ENCODE measurements at places on chromosomes 5 and 9.

GRCh38 chr5:59185757-59186385 is 603.0 kb downstream of the RAB3C start:
- DNase-seq: no peak

DNA sequence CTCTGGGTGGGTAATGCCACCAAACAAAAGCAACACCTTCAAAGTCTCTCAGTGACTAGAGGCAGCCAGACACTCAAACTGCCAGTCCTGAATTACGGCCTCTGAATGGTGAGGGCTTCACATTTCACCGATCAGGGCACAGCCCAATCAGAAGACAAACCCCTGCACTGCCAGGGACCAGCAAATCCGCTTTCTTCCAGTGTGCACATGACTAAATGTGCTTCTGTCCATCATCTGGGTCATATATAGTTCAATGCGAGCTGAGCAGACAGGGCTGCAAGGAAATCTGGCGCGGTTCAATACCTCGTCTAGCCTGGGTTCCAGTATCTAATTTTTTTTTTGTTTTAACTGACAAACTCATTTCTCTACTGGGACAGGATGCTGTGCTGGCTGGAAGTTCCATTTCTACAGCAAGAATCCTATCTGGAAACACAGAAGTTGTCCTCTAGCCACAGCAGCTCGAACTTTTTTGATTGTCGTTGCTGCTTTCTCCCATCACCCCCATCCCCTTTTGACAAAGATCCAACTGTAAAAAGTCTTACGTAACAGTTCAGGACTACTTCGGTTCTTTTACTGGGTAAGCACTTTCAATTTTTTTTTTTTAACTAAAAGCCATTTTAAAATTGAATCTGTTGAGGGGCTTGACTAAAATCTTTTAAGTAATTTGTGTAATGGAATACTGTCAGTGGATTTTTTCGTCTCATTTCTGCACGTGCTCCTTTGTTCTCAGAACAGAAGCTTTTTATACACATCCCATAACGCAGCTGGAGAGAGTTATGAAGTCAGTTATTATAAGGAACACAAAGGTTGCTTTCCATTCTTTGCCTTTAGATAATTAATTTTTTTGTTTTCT is 112.7 kb downstream of the NR6A1 start:
- peak; percentile 99 for DNase-seq

DNA sequence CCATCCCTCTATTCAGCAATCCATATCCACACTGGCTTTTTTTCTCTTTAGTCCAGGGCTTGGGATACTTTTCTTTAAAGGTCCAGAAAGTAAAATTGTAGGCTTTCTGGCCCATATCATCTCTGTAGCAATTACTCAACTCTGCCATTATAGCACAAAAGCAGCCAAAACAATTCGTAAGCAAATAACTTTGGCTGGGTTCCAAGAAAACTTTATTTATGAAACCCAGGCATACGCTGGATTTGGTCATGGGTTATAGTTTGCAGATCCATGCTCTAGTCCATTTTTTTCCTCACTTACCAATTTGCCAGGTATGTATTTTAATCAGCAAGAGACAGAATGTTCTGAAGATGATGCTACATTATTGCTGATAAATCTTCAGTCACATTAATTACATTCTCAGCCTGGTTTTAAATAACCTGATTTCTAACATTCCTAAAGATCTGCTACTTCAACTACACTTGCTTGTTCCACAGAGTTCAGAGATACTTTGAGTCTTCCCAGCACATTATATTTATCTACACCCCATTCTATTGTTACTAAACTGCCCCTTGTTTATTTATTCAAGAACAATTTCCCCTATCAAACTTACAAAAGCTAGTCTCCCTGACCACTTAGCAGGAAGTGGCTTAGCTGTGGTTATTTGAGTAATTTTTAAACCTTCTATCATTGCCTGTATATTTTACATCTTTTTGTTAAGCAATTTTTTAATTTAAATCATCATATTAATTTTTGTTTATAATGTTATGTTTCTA is 161.0 kb downstream of the ISL1 start:
- DNase-seq: no peak

GRCh38 chr5:123720955-123721354 is 209.0 kb downstream of the CSNK1G3 start:
- no peak for DNase-seq

DNA sequence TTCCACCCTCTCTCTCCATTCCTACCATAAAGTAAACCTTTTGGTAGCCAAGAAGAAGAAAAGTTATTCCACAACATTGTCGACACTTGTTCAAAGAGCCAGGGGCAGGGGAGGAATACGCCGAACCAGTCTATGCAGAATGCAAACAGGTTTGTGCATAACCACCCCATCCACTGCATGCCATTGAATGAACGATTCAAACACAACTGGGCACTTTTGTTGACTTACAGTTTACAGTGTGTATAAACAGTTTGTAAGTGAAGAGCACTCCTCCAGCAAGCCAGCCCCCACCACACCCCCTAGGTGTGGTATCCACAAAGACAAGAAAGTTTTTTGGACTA is 6.8 kb upstream of the S1PR3 start:
- DNase-seq: no peak

DNA sequence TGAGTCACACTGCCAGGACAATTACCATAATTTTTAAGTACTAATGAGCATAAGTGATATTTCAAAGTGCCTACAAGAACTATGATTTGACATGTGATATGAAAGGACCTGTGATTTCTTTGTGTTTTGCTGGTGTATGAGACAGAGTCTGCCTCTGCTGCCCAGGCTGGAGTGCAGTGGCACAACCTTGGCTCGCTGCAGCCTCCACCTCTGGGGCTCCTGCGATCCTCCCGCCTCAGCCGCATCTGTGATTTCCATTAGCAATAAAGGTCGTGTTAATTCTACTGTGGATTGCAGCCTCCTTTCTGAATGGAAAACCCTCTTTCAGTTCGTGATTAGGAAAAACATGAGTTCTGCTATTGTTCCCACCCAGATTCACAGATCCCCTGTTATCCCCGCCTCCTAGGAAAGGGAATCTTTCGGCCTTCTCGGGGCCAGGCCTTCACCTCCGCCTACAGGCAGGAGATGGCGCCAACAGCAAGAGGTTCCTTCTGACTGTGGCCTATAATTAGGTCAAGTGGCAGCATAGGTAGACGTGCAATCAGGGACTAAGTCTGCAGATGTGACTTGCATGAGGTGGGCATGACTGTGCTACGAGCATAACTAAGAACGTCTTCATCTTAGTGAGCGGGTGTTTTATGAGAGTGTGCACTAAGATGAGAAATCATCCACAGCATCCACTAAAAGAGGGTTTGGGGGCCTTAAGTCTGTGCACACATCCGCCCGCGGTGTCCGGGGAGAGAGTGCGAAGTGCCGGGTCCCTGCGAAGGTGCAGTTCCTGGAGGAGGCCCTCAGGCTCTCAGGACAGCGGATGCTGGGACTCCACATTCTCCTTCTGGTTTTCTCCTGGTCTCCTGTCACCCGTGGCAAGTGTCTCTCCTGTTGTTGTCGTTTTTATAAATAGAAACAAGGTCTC is 23.1 kb downstream of the TRIM7 start:
- DNase-seq: peak; percentile 77

GRCh38 chr9:23611869-23612268 is 214.2 kb downstream of the ELAVL2 start:
- no peak for DNase-seq

DNA sequence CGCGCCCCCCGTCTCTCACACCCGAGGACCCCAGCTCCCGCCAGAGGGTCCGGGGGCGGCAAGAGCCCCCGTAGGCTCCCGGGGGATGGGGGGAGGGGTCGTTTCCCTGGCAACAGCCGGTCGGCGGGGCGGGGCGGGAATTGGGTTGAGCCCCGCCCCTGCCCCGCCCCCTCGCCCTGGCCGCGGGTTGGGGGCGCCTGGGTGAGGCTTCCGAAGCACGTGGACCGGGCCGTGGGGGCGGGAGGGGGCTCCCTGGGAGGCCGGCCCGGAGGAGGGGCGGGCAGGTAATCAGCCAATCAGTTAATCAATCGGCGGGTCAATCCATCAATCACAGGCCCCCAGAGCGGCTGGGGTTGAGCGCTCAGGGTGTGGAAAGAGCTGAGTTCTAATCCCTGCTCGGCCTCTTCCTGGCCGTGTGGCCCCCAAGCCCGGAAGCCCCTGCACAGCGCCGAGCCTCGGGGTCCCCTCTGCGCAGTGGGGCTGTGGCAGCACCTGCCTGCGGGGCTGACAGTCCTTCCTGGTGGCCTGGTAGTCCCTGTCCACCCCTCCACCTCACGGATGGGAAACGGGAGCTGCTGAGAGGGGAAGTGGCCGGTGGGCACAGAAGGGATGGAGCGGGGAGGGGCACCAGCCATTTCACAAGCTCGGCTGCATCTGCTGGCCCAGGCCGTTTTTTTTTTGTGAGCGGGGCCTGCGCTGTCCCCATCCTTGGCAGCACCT is 174.2 kb upstream of the IER5L start:
- no peak for DNase-seq

GRCh38 chr5:66615136-66615535 is 18.9 kb downstream of the MAST4 start:
- no peak for DNase-seq

- no peak for DNase-seq
Measured at GRCh38 chr5:152170350-152170749, 234.7 kb downstream of the NMUR2 start.

- DNase-seq: no peak
Measured at GRCh38 chr9:27303219-27303618, 6.3 kb upstream of the EQTN start.

- no peak for DNase-seq
Measured at GRCh38 chr5:135871268-135871915, 24.2 kb downstream of the IL9 start.

GRCh38 chr5:138160706-138161105 is 17.7 kb downstream of the BRD8 start:
- no peak for DNase-seq
